ENCODE measurements at places on chromosomes 3 and 15.

DNA sequence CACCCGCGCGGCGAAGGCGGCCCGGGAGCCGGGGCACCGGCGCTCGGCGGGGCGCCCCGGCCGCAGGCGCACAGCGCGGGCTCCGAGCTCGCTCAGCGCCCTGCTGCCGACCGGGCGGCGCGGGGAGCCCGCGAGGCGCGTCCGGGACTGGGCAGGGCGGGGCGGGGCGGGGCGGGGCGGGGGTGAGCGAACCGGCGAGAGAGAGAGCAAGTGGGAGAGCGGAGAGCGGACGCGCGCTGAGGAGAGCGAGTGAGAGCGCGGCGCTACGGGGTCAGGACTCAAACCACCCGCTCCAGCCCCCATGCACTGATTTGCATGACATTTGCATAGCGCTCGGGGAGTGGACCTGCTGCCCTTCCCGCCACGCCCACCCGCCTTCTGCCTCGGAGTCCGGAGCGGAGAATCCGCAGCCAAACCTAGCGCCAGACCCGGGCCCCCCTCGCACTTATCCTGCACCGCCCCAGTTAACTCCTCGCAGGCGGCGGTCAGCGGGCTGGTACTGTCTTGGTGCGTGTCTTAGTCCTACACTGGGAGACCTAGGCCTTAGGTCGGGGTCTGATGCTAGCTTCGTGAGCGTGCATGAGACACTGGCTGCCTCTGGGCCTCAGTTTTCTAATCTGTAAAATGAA lies at the start of gene MYLK:
Gene MYLK, minus strand, starts transcription at position 130 of the 629 bp plus-strand sequence. CDS start 90,491 bp downstream, outside the sequence.
- DNase-seq: peak; percentile 78

DNA sequence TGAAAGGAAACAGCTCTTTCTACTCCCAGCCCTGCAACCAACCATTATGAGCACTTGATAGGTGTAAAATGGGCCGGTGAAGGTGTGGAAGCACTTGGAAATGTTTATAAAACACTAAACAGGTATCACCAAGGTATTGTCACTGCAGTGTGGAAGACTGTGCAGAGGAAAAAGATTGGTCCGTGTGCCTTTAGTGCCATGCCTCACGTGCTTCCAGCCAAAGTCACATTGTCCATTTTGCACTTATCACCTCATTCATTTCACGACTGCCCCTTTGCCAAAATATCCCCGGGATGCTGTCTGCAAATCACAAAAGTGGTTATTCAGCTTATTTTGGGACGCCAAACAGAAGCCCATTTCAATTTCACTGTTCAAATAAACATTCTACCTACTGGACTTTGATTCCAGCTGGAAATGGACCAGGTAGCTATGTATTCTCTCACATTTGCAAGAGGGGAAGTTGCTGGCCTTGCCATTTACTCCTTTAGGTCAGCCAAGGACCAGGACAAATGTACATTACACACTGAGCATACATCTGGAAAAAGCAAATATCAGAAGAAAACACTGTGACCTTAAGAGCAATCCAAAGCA lies 58.4 kb downstream of the ARRDC4 start:
- no peak for DNase-seq

DNA sequence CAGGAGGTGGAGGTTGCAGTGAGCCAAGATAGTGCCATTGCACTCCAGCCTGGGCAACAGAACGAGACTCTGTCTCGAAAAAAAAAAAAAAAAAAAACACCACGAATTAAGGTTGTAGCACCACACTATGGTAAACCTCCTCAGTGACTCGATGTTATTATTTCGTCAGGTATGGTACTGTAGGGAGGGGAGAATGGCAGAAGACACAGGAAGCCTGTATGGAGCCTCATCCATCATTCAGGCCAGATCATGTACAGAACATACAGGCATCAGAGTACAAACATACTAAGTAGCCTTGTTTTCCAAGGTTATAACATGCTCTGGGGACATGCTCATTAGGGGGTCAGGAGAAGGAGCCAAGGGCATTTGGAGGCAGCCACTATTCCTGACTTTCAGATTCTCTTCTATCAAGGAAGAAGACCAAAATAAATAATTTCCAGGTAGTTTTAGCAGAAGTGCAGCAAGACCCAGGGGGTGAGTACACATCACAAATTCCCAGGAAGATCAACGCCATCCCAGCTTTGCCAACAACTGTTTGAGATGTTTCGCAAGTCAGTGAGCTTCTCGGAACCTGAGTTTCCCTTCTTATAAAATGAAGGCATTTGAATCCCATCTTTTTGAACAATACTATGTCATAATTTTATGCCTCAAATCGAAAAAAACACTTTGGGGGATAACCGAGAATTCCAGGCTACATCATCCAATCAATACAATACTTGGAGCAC lies 79.8 kb downstream of the FOXP1 start:
- DNase-seq: no peak

DNA sequence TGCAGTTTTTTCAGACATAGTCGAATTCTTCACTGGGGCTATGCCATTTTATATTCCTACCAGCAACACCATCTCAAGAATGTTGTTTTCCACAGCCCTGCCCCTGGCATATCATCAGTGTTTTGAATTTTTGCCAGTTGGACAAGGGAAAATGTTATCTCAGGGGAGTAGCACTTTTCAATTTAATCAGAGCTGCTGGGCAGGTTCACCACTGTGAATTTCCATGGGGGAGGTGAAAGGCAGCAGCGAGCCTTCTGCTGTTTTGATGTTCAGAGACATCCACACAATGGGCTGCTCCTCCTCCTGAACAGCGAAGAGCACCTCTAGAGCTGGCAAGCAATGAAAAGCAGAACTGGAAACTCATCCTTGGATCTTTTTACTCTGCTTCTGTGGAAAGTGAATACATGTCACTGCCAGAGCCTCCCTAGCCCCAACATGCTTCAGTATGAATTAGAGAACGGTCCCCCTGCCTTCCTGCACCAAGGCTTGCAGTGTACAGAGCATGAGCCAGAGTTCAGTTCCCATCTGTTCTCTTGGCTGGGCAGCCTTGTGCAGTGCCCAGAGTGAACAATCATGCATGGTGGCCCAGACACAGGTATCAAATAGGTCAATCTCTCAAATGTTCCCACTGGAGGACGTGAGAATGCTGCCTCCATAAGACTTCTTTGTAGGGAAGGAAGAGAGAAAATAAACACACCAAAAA lies 56.1 kb upstream of the RAD18 start:
- DNase-seq: no peak

DNA sequence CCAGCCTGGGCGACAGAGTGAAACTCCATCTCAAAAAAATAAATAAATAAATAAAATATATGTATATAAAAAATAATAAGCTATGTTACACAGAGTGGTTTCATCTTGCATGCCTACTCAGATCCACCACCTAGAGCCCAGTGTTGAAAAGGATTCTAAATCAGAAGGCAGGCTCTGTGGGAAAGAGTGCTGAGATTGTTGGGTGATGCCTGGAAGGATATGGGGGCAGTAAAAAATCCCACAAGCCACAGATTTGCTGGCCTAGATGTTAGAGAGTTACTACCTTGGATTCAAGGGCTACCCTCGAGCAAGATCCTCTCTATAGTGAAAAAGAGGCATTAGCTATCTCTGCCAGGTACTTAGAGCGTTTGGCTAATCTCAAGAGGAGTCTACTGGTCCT lies 144.3 kb downstream of the STAC start:
- DNase-seq: no peak

DNA sequence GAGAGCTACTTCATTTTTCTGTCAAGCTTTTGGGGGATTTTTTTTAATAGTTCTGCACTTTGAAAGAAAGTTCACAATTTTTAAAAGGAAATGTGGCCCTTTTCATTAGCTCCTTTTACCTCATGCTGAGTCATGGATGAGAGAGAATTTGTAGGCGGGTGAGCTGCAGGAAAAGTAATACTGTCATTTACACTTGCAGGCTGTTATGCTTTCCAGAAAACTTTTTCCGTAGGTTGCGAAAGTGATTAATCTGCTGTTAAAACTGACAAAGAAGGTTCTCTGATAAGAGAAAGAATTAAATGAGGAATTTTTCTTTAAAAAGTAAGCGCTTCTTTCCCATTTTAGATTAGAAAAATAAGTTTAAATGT lies 430.2 kb downstream of the LPP start:
- DNase-seq: no peak

DNA sequence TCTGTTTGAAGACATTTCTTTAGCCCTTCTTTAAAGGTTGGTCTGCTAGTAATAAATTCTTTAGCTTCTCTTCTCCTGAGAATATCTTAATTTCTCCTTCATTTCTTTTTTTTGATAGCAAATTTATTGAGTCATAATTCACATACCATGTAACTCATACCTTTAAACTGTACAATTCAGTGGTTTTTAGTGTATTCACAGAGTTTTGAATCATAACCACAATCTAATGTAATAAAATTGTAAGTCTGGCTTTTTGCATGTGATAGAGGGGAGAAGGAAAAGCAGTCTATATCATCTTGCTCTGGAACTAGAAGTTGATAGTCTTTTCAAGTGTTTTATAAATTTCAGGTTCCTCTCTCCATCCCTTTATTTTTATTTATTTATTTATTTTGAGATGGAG lies 81.3 kb downstream of the APBA2 start:
- no peak for DNase-seq

GRCh38 chr15:80618685-80619400 lies 76.3 kb upstream of the ABHD17C start:
- no peak for DNase-seq

GRCh38 chr3:5634411-5634810 lies 446.9 kb downstream of the EDEM1 start:
- no peak for DNase-seq

DNA sequence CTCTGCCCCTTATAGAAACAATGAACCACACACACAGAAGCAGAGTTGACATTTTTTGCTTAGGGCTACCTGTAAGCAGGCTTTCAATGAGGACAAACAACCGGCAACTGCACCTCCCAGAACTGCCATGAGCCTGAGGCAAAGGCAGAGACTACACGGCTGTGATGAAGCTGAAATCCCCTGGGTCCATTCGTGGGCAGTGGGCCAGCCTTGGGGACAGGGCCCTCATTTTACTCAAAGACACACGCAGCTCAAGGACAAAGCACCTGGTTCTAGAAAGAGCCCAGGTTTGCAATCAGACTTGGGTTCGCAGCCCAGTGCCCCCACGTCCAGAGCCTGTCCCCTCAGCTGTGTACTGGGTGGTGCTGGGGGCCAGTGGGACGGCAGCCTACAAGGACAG lies 17.9 kb downstream of the FAM174B start:
- DNase-seq: no peak

DNA sequence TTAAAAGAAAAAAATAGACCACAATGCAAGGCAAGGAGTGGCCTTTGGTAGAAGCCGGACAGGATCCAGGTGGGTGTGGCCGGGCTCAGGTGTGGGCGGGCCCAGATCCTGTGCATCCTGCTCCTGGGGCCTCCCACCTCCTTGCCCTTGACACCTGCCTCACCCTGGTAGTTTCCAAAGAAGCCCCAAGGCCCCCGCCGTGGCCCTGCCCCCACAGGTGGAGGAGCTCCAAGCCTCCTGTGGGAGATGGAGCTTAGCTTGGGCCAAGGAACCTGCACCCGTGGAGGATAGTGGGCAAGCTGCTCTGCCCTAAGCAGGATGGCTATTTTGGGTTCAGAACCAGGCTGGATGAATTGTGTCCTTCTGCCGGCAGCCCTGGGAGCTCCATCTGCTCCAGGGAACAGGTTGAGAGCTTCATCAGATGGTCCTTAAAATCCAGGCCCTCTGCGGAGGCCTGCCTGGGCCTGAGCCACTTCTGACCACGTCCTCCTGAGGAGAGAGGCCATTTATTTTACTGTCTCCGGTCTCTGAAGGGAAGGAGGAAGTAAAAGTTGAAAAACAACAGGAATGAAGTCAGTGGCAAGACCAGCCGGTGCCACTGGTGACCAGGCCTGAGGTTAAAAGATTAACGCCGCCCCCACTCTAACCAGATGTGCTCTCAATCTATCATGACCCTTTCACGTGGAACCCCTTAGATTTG lies 53.9 kb upstream of the KLF13 start:
- peak; percentile 80 for DNase-seq

- DNase-seq: no peak
Observed at GRCh38 chr15:29934251-29934650, 112.0 kb upstream of the TJP1 start.

DNA sequence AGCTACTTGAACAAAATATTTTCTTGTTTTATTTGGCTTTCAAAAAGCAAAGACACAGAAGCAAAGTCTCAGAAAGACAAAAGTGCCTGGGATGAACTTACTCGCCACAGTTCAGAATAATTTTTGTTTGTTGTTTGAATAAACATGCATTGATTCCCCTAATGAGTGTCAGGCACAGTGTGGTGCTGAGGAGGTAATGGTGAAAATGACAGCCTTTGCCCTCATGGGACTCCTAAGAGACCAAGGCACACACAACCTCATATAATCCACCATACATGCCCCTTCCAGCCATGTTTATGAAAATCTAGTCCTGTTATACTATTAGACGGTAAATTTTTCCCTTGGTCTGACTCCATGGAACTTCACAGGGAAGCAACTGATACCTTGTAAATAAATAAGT lies 2.5 kb downstream of the GOLIM4 start:
- no peak for DNase-seq

DNA sequence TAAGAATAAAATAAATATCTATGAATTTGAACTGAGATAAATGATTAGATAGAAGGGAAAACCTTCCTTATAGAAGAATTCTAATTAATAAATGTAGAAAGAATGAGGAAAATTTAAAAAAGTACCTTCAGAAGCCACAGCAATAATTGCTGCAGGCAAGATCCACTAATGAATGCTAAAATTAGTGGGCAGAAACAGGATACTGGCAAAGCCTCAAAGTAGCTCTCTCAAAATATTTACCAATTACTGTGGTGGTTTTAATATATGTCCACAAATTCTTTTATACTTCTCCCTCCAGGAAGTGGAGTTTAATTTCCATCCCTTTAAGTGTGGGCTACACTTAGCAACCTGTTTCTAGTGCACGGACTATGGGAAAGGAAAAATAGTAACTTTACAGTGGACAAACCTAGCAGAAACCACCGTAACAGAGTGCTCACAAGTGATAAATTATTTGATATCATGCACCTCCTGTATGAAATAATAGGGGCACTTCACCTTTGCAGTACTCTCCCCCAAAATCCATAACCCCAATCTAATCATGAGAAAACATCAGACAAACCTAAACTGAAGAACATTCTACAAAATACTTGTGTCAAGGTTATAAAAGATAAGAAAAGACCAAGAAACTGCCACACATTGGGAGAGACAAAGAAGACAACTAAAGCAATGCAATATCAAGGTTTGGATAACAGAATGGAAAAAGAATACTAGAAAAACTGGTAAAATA lies 6.8 kb downstream of the PEAK1 start:
- no peak for DNase-seq

- DNase-seq: no peak
Observed at GRCh38 chr3:78941587-78941986, 826.2 kb downstream of the ROBO1 start.

DNA sequence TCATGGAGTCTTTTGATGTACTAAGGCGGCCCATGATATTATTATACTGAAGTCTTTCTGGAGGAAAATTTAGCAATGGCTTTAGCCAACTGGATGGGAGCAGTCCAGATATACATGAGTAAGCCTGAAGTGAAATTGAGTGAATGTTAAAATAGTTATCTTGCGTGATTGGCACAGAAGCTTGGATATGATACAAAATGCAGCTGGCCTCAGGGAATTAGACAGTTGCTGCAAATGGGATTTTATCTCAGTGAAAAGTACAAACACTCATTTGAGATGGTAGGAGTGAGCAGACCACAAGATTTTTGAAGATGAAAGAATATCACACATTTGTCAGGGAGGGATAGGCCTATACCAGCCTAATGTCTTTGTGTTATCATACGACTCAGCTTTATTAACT lies 8.9 kb downstream of the LMOD3 start:
- DNase-seq: no peak

- DNase-seq: no peak
Observed at GRCh38 chr3:159960188-159961148, 28.2 kb upstream of the IL12A start.

GRCh38 chr3:14391033-14391432 lies 11.4 kb upstream of the SLC6A6 start:
- DNase-seq: no peak

All from left colon (tissue), 2 donors.